AG04450 (cell line): ENCODE measurements at places on chromosomes 12 and 14.

DNA sequence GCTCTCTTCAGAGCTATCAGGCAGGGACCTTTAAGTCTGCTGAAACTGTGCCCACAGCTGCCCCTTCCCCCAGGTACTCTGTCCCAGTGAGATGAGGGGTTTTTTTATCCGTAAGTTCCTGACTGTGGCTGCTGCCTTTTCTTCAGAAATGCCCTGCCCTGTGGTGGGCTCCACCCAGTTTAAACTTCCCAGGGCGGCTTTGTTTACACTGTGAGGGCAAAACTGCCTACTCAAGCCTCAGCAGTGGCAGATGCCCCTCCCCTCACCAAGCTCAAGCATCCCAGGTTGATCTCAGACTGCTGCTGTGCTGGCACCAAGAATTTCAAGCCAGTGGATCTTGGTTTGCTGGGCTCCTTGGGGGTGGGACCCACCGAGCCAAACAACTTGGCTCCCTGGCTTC lies 46.9 kb upstream of the SLC16A7 start:
- DNase-seq = no peak

- DNase-seq = no peak
Measured at GRCh38 chr12:88156075-88156654, 14.1 kb downstream of the TMTC3 start.

GRCh38 chr12:65595016-65595560 lies 229.2 kb upstream of the HMGA2 start:
- no peak for DNase-seq

GRCh38 chr12:125125271-125125670 lies 60.0 kb downstream of the AACS start:
- no peak for DNase-seq

GRCh38 chr12:85484387-85484786 lies 204.4 kb downstream of the ALX1 start:
- no peak for DNase-seq

DNA sequence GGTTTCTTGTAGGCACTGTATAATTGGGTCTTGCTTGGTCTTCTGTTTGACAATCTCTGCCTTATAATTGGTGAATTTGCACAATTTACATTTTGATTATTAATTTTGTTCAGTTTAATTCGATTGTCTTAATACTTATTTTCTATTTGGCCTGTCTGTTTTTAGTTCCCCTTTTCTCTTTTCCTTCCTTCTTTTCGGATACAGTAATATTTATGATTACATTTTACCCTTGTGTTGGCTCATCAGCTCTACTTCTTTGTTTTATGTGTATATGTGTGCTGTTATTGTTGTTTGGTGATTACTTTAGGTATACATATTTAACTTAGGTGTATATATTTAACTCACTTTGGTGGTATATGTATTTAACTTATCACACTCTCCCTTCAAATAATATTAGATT lies 12.8 kb upstream of the BEGAIN start:
- DNase-seq = no peak

DNA sequence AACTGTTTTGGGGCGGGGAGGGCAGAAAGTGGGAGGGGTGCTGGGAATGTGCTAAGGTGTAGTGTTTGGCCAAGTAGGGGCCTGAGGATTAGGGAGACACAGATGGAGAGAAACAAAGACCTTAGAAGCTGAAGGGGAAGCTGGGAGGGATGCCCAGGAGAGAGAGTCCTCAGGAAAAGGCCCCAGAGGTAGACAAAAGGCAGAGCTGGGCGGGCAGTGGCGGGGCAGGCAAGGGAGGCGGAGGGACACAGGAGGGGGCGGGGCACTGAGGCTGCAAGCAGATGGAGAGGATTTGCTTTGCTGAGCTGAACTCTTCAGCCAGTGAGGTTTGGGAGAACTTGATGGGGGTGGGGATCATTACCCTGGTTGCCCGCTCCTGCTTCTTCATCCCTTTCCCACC lies 2.8 kb downstream of the PTMS start:
- no peak for DNase-seq

DNA sequence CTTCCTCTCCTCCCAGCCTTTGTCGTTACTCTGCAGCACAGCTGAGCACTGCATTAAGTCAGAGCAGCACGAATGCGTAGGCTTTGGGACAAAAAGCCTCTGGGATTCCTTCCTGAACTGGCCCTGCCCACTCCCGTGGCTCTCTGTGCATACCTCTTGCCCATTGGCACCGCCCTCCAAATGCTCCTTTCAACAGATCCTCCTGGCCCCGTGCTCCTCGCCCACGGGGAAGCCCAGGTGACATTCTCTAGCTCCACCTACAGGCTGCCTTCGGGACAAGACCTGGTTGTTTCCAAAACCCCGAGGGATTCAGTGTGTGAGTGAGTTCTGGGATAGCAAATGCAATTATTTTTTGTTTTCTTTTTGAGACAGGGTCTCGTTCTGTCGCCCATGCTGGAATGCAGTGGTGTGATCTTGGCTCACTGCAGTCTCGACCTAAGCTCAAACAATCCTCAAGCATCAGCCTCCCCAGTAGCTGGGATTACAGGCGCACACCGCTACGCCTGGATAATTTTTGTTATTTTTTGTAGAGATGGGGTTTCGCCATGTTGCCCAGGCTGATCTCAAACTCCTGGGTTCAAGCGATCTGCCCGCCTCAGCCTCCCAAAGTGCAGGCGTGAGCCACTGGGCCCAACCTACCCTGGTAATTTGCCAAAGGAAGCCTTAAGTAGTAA lies 17.9 kb upstream of the TDRD9 start:
- peak; percentile 7 for DNase-seq

GRCh38 chr12:67531051-67531450 lies 117.5 kb upstream of the DYRK2 start:
- no peak for DNase-seq

GRCh38 chr14:64773577-64773976 lies 69.4 kb downstream of the PLEKHG3 start:
- no peak for DNase-seq

DNA sequence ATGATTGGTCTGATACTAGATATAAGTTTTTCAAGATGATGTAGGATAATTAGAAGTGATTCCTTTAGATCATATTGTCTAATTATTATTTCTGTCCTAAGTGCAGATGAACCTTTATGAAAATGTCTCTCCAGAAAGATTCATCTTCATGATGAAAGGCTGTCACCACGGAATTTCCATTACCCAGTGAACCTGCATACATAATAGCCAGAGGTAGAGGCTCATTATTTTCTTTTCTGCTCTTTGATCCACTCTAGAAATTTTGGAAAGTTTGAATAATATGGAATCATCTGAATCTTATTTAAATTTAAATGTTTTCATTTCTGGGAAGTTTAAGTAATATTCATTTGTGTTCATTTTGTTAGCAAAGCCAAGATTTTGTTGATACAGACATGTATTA lies 137.1 kb upstream of the ATP2B1 start:
- DNase-seq = no peak

- no peak for DNase-seq
Measured at GRCh38 chr14:70942342-70942706, 35.1 kb downstream of the PCNX1 start.

GRCh38 chr12:116236148-116236731 lies 41.3 kb downstream of the MED13L start:
- DNase-seq = no peak

- no peak for DNase-seq
Measured at GRCh38 chr14:79186523-79186922, 1016.4 kb downstream of the NRXN3 start.

- DNase-seq = peak; percentile 44
Measured at GRCh38 chr12:3034067-3034750, 43.0 kb upstream of the TSPAN9 start.

DNA sequence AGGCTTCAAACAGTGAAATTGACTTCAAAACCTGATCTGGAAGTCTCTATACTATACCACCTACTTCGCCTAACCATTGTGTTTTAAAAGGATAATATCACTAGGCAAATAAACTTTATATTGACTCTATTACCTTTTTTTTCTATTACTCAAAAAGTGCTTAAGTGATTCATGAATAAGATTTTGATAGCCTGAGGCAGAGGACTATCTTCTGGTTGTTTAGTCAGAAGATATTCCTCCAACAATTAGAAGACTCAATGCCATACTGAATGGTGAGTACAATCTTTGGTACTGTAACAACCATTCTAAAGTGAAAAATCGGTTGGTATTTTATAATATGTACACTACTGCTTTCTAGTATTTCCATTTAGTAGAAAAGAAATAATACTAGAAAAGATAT lies 22.8 kb downstream of the SLC6A15 start:
- no peak for DNase-seq

DNA sequence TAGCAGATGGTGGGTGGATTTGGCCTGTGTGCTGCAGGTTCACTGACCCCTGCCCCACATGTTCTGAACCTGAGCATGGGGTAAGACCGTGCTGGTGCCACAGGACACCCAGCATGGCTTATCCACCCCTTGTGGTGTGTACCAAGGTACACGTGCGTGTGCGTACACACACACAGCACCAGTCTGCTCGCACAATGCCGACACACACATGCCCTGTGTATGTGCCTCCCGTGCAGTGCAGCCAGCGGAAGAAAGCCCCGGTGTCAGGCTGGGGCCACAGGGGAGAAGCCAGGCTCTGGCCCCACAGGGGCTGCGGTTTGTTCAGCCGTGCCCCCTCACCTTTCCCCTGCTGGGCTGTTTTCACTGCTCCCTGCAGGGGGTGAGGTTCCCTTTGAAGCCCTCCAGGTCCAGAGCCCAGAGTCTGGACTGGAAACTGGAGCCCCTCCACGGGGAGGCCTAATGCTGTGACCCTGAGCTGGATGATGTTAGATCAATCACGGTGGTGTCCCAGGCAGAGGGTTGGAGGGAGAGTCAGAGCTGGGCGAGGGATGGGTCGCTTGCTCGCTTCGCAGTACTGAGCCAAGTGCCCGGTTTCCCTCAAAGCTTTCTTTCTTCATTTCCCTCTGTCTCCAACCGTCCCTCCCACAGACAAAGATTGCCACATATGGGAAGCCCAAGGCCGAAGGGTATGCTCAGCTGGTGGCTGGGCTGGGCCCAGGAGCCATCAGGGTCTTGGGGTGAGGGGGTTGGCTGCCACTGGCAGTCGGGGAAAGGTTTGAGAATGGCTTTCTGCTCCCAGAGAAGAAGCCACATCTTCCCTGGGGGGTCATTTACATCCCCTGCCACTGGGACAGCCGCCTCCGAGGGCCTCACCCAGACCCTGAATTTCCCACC lies 6.2 kb downstream of the DTX1 start:
- no peak for DNase-seq

GRCh38 chr12:16756833-16757555 lies 151.0 kb upstream of the LMO3 start:
- no peak for DNase-seq

GRCh38 chr14:95664546-95664945 lies 21.7 kb upstream of the TCL1B start:
- DNase-seq = no peak

- DNase-seq = no peak
Measured at GRCh38 chr14:96470331-96470730, 31.9 kb upstream of the PAPOLA start.

GRCh38 chr14:53327716-53328115 lies 174.6 kb upstream of the DDHD1 start:
- no peak for DNase-seq

DNA sequence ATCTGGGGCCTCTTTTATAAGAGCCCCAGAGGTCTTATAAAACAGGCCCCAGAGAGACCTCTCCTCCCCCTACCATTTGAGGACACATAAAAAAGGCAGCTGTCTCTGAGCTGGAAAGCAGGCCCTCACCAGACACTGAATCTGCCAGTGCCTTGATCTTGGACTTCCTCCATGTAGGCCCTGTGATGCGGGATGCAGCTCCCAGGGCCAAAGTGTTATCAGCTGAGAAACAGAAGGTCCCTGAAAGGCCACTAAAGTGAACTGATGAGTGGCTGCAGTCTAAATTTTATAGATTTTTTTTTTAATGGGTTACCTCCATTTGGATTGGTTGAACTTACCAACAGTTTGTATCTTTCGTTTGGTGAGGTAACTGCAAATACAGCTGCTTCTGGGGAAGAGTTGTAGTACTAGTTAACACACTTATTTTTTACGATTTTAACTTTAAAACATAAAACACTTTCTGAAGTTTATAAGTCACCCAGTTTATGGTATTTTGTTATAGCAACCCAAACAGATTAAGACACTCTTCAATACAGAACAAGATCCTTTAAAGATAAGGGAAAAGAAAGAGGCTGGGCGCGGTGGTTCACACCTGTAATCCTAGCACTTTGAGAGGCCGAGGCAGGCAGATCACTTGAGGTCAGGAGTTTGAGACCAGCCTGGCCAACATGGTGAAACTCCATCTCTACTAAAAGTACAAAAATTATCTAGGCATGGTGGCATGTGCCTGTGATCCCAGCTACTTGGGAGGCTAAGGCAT lies 5.6 kb upstream of the GUCY2C start:
- no peak for DNase-seq

DNA sequence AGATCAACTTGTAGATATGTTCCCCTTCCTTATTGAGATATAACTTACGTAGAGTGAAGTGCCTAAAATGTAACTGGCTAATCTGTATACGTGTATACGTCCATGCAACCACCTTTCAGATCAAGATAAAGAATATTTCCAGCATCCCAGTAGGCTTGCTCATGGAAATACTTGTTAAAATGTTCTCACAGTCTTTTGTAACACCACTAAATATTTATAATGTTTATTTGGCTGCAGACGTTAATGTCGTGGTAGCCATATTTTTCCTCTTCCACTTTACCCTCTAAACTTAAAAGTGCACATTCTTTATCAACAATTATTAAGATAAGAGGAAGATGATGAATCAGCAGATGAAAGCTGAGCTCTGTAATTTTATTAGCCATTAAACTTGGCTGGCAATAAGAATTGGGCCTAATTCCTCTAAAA lies 447.4 kb downstream of the AEBP2 start:
- no peak for DNase-seq

- no peak for DNase-seq
Measured at GRCh38 chr14:61322011-61322798, 826 bp downstream of the PRKCH start.

DNA sequence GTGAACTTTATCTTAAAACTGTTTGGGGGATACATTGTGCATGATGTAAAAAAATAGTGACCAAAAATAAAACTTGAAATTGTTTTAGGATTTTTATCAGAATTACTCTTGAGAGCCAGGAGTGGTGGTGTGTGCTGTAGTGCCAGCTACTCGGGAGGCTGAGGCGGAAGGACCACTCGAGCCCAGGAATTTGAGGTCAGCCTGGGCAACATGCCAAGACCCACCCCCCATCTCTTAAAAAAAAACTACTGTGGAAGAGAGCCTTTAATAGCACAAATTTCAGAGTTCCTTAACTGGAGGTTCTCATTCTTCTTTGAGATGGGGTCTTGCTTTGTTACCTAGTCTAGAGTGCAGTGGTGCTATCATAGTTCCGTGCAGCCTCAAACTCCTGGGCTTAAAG lies 21.5 kb downstream of the CPSF2 start:
- no peak for DNase-seq

- DNase-seq = no peak
Measured at GRCh38 chr14:102103062-102103695, 16.3 kb upstream of the HSP90AA1 start.
